Activated T-cell treated with anti-CD3 and anti-CD28 coated beads, Interleukin-2, amount 50 U/mL, for 24 hours (primary cell): ENCODE measurements at places on chromosomes 11 and 22.

DNA sequence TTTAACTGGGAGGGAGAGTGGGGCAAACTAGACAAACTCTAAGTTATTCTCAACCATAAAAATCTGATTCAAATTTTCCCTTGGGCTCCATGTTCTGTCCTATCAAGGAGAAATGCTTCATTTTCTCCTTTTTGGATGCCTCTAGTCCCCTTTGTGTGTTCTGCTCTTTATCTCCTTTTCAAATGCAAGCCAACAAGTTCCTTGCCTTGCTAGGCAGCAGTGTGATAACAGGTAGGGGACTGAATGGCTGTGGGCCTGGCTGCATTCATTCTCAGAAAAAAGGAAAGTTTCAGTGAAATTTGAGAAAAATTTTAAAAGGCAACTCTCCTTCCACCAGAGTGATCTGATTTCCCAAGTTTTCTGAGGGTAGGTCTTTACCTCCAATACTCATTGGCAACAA lies 26.9 kb upstream of the MMP8 start:
- no peak for DNase-seq

DNA sequence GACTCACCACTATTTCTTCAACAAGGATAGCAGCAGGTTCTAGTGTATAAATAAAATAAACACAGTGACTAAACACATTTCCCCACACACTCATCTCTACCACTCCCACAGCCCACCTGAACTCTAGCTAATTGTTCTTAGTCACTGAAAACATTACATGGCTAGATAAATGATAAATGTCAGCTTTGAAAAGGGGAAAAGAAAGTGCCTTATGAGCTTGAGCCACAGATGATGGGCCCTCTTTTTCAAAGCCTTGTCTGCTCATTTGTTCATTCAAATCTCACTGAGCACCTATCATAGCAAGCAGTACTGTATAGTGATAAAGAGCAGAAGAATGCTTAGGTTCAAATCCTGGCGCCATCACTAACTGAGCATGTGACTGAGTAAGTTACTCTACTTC lies 58.3 kb downstream of the SIK3 start:
- DNase-seq: no peak

GRCh38 chr22:26367402-26368245 lies 61.4 kb upstream of the ASPHD2 start:
- peak; percentile 69 for DNase-seq

GRCh38 chr11:86919557-86920210 lies 35.5 kb downstream of the FZD4 start:
- DNase-seq: no peak

GRCh38 chr11:7032692-7033091 lies 12.4 kb downstream of the NLRP14 start:
- DNase-seq: no peak

DNA sequence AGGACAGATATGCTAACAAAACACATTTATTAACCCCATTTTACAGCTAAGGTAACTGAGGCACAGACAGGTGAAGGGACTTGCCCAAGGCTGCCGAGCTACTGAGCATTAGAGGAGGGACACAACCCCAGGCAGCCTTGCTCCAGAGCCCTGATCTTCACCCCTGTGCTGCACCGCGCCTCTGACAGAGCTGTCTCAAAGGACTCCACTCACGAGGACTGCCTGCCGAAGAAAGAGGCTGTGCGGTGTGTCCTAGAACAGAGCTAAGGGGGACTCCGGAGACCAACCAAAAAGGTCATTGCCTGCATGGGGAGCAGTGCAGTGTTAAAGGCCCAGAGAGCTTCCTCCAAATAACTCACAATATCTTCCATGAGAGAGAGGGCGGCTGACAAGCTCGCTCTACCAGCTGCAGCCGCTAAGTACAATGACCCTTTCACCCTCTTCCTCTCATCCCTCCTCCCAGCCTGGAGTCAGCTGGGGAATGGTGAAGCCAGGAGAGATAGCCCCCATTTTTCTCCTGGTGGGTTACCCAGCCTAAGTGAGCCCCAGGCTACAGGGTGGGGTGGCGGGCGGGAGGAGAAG lies 119.2 kb downstream of the DSCAML1 start:
- no peak for DNase-seq
